NCI-H1694 (cell line): ENCODE measurements at places on chromosomes 1 and 21.

- no peak for DNase-seq
Observed at GRCh38 chr21:16115461-16115860, 385.7 kb downstream of the USP25 start.

GRCh38 chr1:82517586-82517985 lies 716.9 kb downstream of the ADGRL2 start:
- DNase-seq: no peak

DNA sequence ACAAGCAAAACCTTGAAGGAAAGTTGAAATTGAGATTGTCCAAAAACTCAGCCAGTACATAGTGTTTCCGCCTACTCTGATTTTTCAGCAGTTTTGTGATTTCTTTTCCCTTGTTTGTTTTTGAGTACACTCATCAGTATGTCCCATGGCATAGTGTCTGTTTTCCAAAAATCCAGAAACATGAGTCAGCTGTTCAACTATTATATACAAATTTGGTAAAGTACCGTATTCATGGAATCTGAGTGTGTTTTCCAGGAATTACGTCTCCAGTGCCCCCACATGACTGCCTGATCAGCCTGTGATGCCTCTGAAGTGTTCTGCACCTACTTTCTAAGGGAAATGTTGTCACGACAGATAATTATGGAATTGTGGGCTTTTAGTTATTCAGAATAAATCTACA lies 186.8 kb downstream of the LTN1 start:
- no peak for DNase-seq

- DNase-seq: no peak
Observed at GRCh38 chr21:15841856-15842564, 112.2 kb downstream of the USP25 start.

GRCh38 chr1:185646202-185646683 lies 87.9 kb upstream of the HMCN1 start:
- peak; percentile 15 for DNase-seq

DNA sequence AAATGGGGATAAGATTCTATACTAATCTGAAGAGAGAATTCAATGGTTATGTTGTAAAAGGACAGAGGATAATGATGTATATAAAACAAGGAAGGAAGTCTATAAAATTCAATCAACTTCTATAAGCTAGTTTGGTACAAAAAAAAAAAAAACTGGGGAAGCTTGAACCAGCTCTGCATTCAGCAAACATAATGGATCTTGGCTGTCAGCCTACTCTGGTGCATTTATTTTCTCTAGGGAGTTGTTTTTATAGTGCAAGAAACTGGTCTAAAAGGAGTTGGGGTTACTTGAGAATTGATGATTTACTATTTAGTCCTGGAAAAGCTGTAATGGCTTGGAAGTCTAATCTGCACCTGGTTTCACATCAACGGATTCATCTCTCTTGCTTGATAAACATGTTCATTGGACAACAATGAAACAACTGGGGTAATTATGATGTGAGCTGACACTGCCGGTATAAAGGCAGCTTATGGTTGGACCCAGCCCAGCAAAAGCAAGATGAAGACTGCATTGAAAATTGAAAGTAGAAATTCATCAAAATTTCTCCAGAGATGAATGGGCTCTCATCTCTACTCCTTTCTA lies 199.4 kb upstream of the NRIP1 start:
- DNase-seq: no peak

- no peak for DNase-seq
Observed at GRCh38 chr1:154348429-154349076, 23.2 kb downstream of the ATP8B2 start.

- DNase-seq: no peak
Observed at GRCh38 chr1:8189931-8190483, 127.9 kb upstream of the SLC45A1 start.

- no peak for DNase-seq
Observed at GRCh38 chr1:205693421-205693991, 13.2 kb upstream of the SLC45A3 start.

GRCh38 chr21:18518054-18518481 lies 114.5 kb upstream of the TMPRSS15 start:
- DNase-seq: no peak

DNA sequence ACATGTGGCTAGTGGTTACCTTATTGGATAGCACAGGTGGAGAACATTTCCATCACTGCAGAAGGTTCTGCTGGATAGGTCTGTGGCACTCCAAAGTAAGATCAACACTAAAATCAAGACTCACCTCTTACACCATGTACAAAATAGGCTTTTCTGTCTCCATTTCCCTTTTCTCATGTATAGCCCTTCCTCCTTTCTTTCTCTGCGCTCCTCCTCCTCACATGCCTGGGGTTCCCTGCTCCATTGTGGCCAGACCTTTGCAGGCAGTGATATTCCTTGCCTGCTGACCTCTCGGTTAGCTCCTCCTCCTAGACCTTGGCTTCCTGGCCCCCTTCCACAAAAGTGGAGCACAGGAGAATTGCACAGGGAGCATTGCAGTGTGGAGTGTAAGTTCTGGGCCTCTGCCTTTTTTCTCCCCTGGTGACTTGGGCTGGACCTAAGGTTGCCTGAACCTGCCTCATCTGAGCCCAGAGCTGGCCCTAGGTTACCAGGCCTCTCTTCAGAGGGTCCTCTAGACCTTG lies 33.2 kb upstream of the RBM15 start:
- no peak for DNase-seq

DNA sequence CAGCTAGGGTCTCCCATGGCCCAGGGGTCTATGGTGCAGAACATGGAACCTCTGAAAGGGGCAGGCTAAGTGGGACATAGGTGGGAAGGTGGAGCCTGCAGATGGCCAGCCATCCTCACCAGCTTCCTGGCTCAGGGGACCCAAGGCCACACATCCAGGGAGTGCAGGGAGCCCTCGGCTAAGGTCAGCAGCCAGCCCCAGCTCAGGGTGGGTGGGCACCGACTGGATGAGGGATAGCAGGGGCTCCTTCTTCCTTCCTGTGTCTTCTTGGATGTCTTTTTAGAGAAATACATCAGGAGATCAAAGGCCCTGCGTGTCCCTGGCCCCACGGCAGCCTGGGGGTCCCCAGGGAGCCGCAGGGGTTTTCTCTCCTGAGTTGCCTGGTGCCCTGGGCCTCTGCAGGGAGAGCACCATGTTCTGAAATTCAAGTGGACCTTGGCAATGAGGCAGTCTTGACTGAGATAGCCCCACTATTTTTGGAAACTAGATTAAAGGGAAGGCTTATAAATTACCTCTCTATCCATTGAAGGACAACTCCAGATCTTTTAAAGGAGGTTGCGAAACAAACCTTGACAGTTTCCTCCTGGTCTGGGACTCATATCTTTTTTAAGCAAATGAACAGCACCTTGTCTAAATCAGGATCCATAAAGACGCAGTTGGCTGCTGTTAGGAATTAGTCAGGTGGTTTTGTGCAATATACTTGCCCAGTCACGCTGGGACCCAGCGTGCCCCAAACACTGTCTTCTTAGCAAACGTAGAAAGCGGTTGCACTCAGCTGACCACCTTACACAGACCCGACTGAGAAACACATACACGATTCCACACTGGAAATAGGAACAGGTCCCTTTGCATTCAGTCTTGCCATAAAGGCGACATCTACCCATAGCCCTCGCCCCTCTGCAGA lies 242.3 kb downstream of the TOMM20 start:
- DNase-seq: no peak

- no peak for DNase-seq
Observed at GRCh38 chr1:44227211-44227610, 13.9 kb downstream of the DMAP1 start.

DNA sequence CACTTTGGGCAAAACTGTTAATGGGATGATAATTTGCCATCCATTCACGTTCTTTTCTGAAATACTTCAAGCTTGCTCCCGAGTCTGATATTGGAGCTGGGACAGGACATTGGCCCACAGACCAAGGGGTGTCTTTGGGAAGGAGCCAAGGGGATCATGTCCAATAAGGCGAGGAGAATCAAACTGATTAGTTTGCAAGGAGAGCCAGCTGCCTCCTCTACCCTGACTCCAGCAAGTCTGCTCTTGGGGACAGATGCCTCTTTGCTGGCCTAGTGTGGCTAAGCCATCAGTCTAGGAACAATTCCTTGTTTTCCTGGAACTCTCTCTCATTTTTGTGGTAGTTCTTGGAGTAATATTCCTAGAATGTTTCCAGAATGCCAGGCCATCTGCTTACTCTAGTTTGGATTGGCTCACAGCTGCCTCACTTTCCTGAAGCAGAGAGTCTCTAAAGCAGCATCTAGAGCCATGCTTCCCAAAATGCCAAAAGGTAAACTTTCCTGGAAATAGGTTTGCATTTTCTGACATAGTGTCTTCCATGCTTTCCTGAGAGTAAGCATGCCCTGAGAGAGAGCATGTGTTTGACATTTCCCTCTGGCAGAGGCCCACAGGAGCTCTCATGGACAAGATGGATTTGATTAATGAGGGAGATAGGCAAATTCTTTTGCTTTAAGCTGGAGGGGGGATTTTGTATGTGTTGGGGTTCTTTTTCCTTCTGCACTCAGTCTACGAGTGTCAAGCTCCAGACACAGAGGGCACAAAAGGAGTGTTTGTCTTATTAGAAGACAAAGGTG lies 145.6 kb downstream of the GDAP2 start:
- peak; percentile 20 for DNase-seq

- DNase-seq: no peak
Observed at GRCh38 chr1:79295967-79296366, 289.4 kb upstream of the ADGRL4 start.

GRCh38 chr1:63865561-63865960 lies 91.7 kb downstream of the ROR1 start:
- DNase-seq: no peak

DNA sequence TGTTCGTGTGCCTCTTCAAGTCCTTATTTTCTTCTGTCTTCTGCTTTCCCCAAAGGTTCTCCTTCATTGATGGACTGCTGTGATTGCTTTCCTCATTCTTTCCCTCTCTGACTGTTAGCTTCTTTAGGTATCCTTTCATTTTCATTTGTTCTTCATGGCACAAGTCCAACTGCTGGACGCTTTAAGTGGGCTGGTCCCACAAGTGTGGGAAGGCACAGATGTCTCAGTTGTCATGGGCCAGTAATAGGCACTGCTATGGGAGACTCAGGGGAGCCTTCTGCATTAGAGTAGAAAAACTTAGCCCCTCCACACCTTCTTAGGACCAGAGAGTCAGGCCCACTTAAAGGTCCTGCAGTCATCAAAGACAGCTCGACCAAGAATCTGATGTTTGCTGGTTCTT lies 122.3 kb upstream of the C1orf105 start:
- DNase-seq: no peak

GRCh38 chr1:10637834-10638558 lies 158.4 kb downstream of the CASZ1 start:
- no peak for DNase-seq

GRCh38 chr1:3359756-3360440 lies 94.6 kb upstream of the ARHGEF16 start:
- DNase-seq: no peak

DNA sequence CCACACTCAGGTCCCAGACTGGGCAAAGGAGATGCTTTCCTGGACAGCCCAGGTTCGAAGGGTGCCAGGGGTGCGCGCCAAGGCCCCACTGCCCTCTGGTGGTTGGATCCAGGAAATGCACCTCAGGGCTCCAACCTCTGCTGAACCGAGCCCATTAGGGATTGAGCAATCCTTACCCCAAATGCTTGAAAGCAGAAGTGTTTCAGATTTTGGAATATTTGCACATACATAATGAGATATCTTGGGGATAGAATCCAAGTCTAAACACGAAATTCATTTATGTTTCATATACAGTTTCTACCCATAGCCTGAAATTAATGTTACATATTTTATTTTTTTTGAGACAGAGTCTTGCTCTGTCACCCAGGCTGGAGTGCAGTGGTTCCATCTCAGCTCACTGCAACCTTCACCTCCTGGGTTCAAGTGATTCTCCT lies 57.4 kb downstream of the SLC9A1 start:
- peak; percentile 60 for DNase-seq

- no peak for DNase-seq
Observed at GRCh38 chr1:229109320-229109761, 161.6 kb upstream of the RAB4A start.

- no peak for DNase-seq
Observed at GRCh38 chr1:84721152-84721551, 30.9 kb upstream of the SSX2IP start.

DNA sequence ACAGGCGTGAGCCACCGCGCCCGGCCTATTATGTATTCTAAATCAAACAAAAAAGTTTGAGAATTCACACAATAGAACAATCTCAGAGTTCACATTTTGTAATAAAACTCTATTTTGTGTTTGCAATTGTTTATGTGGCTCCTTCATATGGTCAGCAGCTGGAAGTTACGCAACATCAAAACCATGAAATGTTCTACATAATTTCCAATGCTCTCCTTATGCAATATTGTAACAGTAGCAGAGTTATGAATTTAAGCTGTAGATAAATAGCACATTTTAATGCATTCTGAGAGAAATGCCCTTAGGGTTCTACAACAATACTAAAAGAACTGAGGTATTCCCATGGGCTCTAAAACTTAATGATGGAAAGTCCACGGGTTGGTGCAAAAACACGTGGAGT lies 62.3 kb upstream of the COL11A1 start:
- DNase-seq: no peak

DNA sequence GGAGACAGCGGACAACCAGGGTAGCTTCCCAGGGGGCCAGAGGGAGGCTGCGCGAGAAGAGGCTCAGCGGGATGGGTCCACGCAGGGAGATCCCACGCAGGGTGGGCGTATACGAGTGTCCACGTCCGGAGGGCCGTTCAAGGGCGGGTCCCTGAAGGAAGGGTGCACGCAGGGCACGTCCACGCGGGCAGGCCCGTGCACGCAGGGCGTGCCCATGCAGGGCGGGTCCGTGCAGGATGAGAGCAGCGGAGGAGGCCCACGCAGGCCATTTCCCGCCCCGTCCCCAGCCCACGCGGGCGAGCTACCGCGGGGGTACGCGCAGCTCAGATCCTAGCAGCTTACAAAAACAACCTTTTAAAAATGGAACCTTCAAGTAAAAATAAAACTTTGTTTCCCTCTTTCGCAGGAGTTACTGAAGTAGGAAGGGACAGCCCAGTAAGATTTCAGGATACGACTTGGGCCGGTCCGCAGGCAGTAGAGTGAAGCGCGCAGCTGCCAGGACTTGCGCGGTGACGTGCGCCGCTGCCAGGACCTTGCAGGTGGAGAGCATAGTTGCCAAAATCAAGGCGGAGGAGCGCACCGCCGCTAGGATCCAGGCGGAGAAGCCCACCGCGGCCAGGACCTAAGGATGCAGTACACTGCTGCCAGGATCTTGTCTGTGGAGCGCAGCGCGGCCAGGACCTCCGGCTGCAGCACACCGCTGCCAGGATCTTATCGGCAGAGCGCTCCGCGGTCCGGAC lies 416 bp upstream of the RNF187 start:
- DNase-seq: peak; percentile 65
